ENCODE measurements at places on chromosomes 1 and 21.

GRCh38 chr1:9442278-9442846 lies 96.9 kb upstream of the SLC25A33 start:
- no peak for DNase-seq

GRCh38 chr1:64082459-64082858 lies 121.0 kb upstream of the UBE2U start:
- DNase-seq: no peak

- DNase-seq: no peak
Measured at GRCh38 chr21:36477001-36477400, 2.9 kb downstream of the CLDN14 start.

GRCh38 chr1:3660704-3661103 lies 8.4 kb downstream of the TP73 start:
- no peak for DNase-seq

DNA sequence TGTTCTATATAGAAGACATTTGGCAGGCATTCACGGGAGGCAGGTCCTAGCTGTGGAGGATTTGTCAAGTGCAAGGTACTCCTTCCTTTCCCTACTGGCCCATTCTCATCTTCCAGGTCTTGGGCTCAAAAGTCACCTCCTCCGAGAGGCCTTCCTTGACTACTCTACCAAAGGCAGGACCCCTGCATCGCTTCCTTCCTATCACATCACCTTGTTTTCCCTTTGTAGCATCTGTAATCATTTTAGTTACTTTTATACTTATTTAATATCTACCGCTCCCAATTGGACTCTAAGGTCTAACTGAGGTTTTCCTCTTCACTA lies 296.8 kb upstream of the KAZN start:
- DNase-seq: no peak

DNA sequence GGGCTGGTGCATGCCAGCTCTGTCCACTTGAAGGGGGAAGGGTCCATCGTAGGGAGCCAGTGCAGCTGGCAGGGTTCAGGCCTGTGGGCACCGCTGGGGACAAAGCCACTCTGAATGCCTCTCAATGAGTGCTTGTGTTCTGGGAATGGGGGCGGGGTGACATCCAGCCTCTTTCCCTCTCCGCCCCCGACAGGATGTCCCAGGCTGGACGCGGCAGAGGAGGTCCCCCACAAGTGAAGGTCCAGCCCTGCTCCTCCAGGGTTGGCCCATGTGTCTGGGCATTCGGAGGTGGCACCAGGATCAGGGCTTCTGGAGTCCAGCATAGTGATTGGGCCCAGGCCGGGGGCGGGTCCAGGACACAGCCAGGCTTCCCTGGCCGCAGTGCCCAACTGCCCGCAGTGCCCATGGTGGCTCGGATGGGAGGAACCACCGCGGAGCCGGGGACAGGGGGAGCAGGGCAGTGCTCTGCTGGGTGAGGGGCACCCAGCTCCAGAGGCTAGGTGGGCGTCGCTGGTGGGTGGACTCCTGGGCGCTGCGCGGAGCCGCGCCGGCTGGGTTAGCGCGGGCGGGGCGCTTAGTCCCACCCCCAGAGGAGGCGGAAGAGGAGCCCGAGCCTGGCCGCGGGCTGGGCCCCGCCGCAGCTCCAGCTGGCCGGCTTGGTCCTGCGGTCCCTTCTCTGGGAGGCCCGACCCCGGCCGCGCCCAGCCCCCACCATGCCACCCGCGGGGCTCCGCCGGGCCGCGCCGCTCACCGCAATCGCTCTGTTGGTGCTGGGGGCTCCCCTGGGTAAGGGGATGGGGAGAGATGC lies at the start of gene SHISA4:
Gene SHISA4 (plus strand): TSS at position 617 of the 808 bp plus-strand sequence. CDS start 97 bp downstream, at position 714.
- no peak for DNase-seq
